Hematopoietic multipotent progenitor cell (in vitro differentiated cells): ENCODE measurements at places on chromosomes 5 and 9.

GRCh38 chr9:129125478-129125877 is 14.3 kb downstream of the PTPA start:
- no peak for DNase-seq

GRCh38 chr5:173323106-173323798 is 5.0 kb downstream of the STC2 start:
- no peak for DNase-seq

DNA sequence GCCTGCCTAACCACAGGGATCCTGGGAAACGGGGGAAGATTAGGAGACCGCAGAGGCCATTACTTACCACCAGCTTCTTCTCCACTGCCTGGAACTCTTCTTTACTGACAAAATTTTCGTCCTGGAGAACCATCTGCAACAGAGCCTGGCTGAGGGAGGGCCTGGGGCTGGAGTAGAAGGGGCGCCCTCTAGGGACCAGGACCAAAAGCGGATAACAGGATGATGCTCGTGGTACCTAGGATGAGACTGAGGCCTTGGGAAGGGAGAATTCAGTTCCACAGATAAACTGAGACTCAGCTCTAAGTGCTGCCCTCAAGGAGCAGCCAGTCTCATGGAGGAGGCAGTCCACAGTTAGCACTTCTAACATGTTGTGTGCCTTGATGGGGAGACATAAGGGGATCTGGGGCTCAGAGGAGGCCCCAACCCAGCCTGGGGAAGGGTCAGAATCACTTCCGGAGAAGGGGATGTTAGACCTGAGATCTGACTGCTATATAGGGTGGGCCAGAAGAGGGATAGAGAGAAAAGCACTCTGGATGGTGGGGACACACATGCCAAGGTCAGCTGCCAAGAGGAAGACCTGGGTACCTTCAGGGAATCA is 1.2 kb downstream of the SPATA24 start:
- DNase-seq = no peak

DNA sequence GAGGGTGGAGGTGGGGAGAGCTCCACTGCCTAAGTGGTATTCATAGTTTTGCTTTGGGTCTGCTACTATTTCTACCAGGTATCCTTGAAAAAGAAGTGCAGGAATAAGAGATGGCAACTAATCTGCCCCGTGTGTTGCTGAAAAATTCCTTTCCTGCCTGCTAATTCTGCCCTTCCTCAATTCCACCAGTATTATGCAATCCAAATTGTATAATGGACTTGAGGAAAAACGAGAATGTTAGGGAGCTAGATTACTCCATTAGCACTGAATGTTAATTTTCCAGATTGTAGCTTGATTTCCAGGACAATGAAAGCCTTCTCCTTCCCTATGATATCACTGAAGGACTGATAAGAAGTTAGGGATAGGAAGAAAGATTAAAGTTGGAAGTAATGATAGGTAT is 16.9 kb downstream of the ADAM19 start:
- DNase-seq = no peak

DNA sequence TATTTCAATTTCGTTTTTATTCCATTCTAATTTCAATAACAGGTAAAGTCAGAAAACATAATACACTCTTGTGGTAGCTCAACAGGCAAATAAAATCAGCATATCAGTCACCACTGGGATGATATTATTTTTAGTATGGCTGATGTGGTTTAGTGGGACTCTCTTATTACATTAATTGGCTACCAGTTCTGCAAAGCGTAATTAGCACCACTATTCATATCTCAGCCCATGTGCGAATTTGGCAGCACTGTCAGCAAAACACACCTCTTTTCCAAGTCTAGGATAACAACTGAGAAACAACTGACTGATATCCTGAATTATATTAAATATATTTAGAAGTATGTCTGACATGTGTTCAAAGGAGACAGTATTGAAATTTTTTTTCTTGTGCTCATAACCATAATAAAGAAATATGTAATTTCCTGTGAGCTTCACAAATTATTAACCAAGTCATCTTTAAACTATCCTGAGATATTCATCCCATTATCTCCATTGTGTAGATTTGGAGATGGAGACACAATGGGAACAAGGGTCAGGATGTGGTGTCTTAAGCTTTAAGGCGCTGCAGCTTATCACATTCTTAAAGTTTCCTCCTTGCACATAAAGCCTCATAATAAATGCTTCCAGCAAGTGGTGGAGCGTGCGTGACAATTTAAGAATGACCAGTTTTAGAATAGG is 212.4 kb downstream of the TLE1 start:
- DNase-seq = no peak

- no peak for DNase-seq
Measured at GRCh38 chr9:124594673-124595072, 87.5 kb upstream of the NR5A1 start.

DNA sequence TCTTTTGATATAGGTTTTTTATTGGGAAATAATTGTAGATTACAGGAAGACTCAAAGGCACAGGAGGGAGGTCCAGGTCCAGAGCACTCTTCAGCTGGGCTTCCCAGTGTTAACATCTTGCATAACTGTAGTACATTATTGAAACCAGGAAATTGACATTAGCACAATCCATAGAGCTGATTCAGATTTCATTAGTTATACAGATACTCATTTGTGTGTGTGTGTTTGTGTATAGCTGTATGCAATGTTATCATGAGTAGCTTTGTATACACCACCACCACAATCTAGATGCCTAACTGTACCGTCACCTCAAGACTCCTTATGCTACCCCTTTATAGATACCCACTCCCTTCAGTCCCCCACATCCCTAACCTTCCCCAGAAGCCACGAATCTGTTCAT is 47.9 kb downstream of the SLC36A1 start:
- no peak for DNase-seq

- no peak for DNase-seq
Measured at GRCh38 chr5:42875785-42876374, 64.2 kb upstream of the SELENOP start.

DNA sequence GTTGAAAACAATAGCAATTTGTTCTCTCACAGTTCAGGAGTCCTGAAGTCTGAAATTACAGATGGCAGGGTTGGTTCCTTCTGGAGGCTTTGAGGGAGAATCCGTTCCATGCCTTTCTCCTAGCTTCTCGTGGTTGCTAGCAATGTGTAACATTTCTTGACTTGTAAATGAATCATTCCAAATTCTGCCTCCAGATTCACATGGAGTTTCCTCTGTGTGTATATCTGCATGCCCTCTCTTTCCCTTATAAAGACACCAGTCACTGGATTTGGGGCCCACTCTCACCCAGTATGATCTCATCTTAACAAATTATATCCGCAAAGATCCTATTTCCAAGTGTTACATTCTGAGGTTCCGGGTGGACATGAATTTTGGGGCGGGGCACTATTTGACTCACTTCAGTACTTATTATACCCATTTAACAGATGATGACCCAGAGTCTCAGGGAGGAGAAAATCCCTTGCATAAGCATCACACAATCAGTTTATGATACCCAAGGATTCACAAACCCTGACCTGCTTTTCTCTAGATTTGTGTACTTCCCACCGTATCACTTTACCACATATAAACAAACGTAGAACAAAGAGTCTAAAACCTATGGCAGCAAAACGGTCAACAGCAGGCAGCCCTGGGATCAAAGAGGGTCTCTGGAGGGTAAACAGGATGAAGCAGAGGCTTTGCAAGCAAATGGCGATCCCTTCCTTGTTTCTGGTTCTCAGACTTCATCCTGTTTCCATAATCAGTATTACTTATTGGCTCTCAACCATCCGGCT is 93.7 kb downstream of the C9orf152 start:
- DNase-seq = no peak

- DNase-seq = peak; percentile 30
Measured at GRCh38 chr9:70563431-70564204, 149.2 kb upstream of the KLF9 start.

GRCh38 chr9:18893046-18893445 is 140.0 kb downstream of the SAXO1 start:
- no peak for DNase-seq

GRCh38 chr9:108787690-108788048 is 68.1 kb downstream of the ACTL7B start:
- no peak for DNase-seq

DNA sequence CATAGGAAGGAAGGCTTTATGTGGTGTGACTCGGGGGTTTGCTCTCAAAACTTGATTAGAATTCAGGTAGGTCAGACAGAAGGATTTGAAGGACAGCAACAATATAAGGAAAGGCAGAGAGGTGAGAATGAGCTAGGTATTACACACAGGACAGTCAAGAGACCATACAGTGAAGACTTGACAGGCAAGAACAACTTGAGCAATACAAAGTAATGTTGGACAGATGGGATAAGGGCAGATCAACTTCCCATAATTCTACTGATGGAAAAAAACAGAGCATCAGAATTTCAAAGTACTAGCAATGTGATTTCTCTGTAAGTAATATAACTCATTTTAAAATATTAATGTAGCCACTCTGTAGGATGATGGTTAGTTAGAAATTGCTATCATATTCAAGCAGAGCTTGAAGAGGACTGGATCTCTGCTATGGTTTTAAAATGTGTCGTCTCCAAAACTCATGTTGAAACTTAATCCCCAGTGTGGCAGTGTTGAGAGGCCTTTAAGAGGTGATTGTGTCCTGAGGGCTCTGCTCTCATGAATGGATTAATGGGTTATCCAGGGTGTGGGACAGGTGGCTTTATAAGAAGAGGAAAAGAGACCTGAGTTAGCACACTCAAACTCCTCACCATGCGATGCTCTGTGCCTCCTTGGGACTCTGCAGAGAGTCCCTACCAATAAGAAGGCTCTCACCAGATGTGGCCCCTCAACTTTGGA is 22.4 kb upstream of the HOMER1 start:
- no peak for DNase-seq

GRCh38 chr9:120885958-120886357 is 9.0 kb upstream of the PHF19 start:
- DNase-seq = peak; percentile 56

DNA sequence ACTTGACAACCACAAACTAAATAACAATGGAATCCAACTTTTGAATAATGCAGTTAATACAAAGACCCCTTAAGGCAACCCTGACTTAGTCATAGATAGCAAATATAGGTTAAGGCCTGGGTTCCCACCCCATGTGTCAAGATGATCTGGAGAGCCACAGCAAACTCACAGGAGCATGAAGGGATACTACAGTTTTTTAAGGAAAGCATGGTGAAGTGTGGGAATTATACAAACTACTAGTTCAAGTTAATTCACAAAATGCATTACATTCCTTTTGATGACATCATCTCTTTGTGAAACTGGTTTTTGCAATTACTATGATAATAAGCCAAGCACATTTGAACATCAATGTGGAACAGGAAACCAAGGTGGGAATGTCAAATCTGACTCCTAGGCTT is 50.6 kb downstream of the LHFPL2 start:
- no peak for DNase-seq

DNA sequence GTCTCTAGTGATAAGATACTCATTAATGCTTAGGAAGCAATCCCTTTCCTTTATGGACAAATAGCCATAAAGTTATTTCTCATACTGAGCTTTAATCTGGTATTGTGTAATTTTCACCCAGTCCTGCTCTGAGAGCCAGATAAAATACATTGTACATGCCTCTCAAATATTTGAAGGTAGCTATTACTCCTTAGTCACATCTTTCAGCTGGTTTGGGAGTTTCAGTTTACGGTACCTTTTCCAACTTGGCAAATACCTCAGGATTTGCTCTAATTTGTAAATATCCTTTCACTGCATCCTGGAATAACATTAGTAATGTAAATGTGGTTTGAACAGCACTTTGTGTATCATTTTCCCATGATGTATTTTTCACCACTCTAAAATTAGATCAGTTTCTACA is 47.4 kb downstream of the ABHD17B start:
- DNase-seq = no peak

- no peak for DNase-seq
Measured at GRCh38 chr5:78972654-78973428, 12.3 kb downstream of the ARSB start.

DNA sequence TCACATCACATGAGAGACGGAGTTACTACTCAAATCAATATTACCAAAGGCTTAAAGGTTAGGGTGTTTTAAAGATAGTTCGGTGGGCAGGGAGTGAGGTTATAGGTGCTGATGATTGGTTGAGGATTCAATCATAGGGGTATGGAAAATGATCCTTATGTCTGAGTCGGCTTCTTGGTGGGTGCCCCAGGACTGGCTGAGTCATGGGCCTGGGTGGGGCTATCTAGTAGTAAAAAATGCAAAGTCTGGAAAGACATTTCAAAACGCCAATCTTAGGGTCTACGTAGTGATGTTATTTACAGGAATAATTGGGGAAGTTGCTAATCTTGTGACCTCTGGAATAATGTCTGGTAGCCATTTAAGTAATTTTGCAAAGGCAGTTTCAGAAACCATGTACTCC is 15.2 kb upstream of the SPIN1 start:
- DNase-seq = no peak

- DNase-seq = no peak
Measured at GRCh38 chr5:52964138-52964537, 25.0 kb upstream of the ITGA2 start.

GRCh38 chr5:132049093-132049492 is 11.4 kb upstream of the IL3 start:
- DNase-seq = no peak

DNA sequence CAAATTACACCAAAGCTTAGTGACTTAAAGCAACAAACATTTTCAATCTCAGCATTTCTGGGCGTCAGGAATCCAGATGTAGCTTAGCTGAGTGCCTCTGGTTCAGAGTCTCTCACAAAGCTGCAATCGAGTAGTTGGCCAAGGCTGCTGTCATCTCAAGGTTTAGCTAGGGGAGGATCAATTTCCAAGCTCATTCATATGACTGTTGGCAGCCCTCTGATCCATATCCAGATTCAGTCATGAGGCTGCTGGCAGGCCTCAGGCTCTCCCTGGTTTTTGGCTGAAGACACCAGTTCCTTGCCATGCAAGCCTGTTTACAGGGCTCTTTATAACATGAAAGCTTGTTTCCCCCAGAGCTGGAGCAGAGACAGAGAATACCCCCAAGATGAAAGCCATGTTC is 419.5 kb upstream of the TLE4 start:
- no peak for DNase-seq

DNA sequence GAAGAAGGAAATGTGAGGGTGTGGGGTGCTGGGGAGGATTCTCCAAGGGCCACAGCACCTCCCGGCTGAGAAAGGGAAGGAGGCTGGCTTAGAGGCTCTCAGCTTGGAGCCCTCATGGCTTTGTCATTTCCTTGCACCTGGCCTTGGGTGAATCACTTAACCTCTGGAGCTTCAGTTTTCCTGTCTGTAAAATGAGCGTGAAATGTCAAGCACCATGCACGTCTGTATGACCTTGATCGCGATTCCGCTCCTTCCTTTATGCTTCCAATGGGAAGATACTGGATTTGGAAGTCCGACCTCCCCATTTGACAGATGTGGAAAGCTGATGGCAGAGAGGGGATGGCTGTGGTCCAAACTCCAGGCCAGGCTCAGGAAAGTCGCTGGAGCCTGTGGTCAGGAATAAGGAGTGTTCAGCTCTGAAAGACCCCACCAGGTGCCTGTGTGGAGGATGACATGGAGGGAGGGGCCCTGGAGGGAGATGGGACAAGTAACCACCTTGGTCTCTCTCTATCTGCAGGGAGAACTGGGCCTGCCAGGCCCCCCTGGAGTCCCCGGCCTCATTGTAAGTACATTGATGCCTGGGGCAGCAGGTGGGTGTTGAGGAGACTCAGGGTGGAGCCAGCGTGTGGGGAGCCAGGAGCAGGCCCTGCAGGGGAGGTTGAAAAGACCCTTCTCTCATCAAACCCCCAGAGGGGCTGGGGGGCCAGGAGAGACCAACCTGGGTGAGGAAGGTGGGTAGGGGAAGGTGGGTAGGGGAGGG is 66.5 kb downstream of the COL27A1 start:
- DNase-seq = no peak

- no peak for DNase-seq
Measured at GRCh38 chr9:28056466-28056865, 483.2 kb upstream of the C9orf72 start.

GRCh38 chr9:27934471-27934870 is 361.2 kb upstream of the C9orf72 start:
- DNase-seq = no peak
